ENCODE measurements at places on chromosomes 7 and 10. TPM values are rescaled to one million over a fixed set of nuclear protein-coding genes. Genes with fewer than 3 reads are reported as not detected.

MEIG1 gene
- total RNA-seq: not detected

SFTPA1 gene
- not detected for total RNA-seq

DNA sequence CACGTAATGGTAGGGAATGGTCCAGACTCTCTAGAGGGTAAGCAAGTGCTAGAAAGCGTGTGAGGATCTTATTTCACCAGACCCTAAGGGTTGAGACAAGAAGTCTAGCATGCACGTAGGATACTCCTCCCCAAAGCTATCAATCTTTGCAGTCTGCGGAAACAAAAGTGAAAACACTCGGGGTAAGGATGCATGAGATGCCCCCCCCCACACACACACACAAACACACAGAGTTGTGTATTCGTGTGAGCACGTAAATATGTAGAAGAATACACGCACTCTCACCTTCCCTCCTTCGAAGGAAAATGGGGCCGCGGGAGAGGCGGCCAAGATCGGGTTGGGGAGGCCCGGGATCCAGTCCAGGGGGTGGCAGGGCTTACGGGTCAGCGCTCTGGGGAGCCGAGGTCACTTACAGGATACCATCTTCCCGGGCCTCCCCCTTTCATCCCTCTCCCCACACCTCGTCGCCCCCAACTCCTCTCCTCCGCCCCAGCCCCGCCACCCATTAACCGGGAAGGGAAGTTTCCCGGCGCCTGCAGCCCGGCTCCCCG is 455 bp downstream of the CUL2 start:
- H3K4me1 ChIP-seq: peaks cover 33% of the 10 kb centered on the region
- no peak for DNase-seq
- H3K36me3 ChIP-seq: no peaks in the 10 kb centered on the region
- no peaks in the 10 kb centered on the region for H3K27me3 ChIP-seq

DNA sequence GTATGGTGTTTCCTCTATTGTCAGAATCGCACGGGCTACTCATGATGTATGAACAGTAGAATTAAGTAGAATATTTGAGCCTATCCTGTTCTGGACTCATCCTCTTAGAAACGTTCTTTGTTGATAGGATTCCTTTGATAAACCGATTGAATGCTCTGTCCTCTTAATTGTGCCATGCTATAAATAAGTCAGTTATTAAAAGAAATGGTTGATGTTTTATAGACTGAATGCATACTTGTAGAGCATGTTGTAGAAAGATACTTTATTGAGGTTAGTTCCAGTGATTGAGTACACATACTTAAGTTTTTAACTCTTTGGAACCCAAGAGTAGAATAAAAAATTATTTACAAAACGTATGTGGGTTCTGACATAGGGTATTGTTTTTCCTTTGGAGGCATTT is 54.9 kb upstream of the HBP1 start:
- H3K4me3 ChIP-seq: no peak overlapping the region
- H3K4me1 ChIP-seq: no peaks in the 10 kb centered on the region
- H3K27me3 ChIP-seq: no peaks in the 10 kb centered on the region
- no peaks in the 10 kb centered on the region for H3K36me3 ChIP-seq

GRCh38 chr7:92625617-92626016 is 35.4 kb upstream of the FAM133B start:
- no peaks in the 10 kb centered on the region for H3K36me3 ChIP-seq
- H3K27ac ChIP-seq: no peak overlapping the region
- H3K27me3 ChIP-seq: no peaks in the 10 kb centered on the region
- peaks cover 12% of the 10 kb centered on the region for H3K4me1 ChIP-seq

GRCh38 chr10:24703700-24704099 is 20.0 kb downstream of the ARHGAP21 start:
- no peak for DNase-seq
- H3K4me3 ChIP-seq: no peak overlapping the region
- no peaks in the 10 kb centered on the region for H3K27me3 ChIP-seq
- peaks cover 42% of the 10 kb centered on the region for H3K4me1 ChIP-seq
- no peak overlapping the region for H3K27ac ChIP-seq

- no peaks in the 10 kb centered on the region for H3K36me3 ChIP-seq
- H3K27me3 ChIP-seq: no peaks in the 10 kb centered on the region
- DNase-seq: peak; percentile 56
- no peaks in the 10 kb centered on the region for H3K4me1 ChIP-seq
- H3K4me3 ChIP-seq: peak overlapping the region; percentile 67
Measured at GRCh38 chr10:87818505-87819288, 671 bp upstream of the ATAD1 start.

- H3K36me3 ChIP-seq: no peaks in the 10 kb centered on the region
- no peak overlapping the region for H3K27ac ChIP-seq
- H3K27me3 ChIP-seq: no peaks in the 10 kb centered on the region
Measured at GRCh38 chr7:91866599-91867148, 13.8 kb downstream of the MTERF1 start.

DNA sequence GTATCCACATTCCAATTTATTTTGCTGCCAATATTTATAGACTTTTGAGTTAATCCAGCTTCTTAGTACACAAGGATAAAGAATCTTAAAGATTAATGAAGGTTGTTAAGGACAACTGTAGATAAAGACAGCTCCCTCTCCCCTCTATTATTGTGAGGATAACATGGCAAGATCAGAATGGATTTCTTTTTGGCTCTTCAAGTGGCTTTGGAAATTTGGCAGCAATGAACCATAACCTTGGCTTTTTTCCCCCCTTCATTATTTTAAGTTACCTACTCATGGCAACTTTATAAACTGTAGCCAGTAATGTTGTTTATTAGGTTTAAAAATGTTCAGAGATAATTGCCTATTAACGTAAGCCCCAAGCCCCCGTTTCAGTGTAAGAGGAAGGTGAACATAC is 131.1 kb upstream of the SLC26A5 start:
- DNase-seq: no peak

DNA sequence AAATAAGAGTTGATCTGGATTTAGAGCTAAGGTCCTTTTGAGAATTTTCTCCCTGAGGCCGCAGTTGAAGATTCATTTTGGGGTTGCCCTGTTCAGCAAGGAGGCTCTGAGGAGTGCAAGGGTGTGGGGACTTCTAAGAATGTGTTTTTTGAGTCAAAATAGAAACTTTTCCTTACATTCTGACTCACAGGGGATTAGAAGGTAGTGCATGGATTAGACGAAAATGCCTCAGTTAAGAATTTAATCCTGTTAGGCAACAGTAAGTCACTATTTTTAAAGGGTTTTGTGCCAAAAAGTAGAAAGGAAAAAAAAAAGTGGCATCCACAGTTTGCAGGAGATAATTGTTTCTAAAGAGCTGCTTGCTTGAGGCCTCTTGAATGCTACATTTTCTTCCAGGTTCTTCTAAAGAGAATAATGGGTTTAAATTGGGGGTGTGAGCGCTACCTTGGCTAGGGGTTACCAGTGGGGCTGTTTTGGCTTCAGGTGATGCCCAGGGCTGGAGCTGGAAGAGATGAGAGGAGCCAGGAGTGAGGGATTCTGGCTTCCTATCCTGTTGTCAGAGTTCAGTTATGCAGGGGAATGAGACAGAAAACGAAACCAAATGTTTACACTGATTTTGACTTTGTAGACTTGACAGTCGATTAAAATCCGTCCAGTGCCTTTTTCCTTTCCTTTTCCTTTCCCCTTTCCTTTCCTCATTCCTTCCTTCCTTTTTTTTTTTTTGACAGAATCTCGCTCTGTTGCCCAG is 52.9 kb downstream of the BAMBI start:
- no peaks in the 10 kb centered on the region for H3K27me3 ChIP-seq
- H3K4me1 ChIP-seq: no peaks in the 10 kb centered on the region
- no peak overlapping the region for H3K4me3 ChIP-seq
- no peak overlapping the region for H3K27ac ChIP-seq
- no peak for DNase-seq
- H3K36me3 ChIP-seq: no peaks in the 10 kb centered on the region

- H3K27ac ChIP-seq: peak overlapping the region; percentile 41
- DNase-seq: peak; percentile 77
- no peaks in the 10 kb centered on the region for H3K36me3 ChIP-seq
- H3K27me3 ChIP-seq: no peaks in the 10 kb centered on the region
- H3K4me3 ChIP-seq: no peak overlapping the region
- peaks cover 28% of the 10 kb centered on the region for H3K4me1 ChIP-seq
Measured at GRCh38 chr10:129096065-129096984, 370.7 kb upstream of the MGMT start.

GRCh38 chr10:115604627-115605026 is 511.5 kb downstream of the ATRNL1 start:
- no peak overlapping the region for H3K27ac ChIP-seq
- no peaks in the 10 kb centered on the region for H3K4me1 ChIP-seq
- no peaks in the 10 kb centered on the region for H3K36me3 ChIP-seq
- no peak overlapping the region for H3K4me3 ChIP-seq
- DNase-seq: no peak

Measured in sigmoid colon (tissue), 7 donors.